Gastrocnemius medialis (tissue), 4 donors: ENCODE measurements at places on chromosomes 2 and 18.

DNA sequence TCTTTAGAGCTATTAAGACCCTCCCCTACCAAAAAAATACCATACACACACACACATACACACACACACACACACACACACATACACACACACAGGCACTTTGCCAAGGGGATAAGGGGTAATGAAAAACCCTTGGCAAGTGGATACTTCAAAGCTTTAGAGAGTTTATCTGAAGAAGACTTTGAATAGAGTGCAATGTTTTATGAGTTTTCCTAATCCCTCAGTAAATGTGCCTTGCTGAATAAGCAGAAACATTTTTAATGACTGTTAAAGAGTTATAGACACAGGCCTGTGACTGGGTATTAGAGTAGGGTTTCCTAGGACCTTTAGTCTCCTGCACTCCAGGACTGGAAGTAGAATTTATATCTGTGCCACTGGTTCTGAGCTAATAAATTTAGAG is 75.5 kb upstream of the CTAGE1 start:
- no peak for DNase-seq

DNA sequence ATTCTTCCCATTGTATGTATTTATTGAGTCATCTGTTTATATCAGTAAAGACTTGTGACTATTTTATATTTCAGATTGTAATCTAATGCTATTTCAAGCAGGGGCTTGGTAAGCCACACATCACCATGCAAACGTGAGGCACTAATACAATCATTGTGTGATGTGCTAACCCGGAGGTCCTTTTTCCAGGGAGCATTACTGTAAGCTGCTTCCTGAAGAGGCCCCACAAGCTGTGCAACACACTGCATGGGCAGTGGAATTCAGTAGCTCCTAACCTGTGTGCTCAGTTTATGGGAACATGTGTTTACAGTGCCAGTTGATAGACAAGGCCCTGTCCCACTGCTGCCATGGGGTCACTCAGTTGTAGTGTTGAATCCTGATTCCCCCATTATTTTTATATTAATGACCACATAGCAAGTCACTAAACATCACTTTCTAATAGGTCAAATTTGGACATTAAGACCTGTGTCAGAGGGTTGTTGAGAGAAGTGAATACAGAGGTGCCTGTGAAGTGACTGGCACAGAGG is 162.9 kb downstream of the FHOD3 start:
- no peak for DNase-seq

DNA sequence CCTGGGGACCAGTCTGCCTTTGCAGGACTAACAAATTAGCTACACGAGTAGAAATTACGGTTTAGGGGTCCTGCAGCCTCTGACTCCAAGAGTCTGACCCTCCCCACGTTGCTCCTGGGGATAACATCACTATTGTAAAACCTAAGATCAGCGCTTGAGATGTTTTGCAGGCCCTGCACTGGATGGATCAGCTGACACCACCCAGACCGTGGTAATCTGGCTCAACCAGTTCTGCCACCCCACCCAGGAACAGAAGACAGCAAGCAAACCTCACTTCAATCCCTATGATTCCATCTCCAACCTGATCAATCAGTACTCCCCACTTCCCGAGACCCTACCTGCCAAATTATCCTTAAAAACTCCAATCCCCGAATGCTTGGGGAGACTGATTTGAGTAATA is 31.7 kb downstream of the NGEF start:
- DNase-seq = no peak

- no peak for DNase-seq
Observed at GRCh38 chr18:55097456-55098170, 138.4 kb upstream of the CCDC68 start.

- DNase-seq = no peak
Observed at GRCh38 chr18:159037-159652, 788 bp downstream of the USP14 start.

GRCh38 chr2:102783506-102784183 is 21.8 kb downstream of the TMEM182 start:
- no peak for DNase-seq

DNA sequence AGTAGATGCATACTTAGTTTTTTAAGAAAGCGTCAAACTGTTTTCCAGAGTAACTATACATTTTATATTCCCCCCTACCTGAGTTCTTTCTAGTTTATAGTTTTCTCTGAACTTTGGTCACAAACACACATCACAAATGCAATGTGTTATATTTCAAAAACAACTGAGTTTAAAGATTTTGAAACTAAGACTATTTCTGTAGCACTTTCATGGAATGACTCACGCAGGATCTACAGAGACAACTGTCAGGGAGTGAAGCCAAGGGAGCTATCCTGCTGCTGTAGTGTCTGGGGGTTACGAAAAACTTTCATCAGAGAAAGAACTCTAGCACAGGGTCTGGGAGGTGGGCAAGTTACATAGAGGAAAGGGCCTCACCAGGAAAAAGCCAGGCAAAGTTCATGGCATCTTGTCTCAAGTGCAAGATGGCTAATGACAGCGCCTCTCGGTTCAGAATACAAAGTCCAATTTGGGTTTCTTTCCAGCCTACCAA is 66.8 kb downstream of the UXS1 start:
- DNase-seq = no peak

DNA sequence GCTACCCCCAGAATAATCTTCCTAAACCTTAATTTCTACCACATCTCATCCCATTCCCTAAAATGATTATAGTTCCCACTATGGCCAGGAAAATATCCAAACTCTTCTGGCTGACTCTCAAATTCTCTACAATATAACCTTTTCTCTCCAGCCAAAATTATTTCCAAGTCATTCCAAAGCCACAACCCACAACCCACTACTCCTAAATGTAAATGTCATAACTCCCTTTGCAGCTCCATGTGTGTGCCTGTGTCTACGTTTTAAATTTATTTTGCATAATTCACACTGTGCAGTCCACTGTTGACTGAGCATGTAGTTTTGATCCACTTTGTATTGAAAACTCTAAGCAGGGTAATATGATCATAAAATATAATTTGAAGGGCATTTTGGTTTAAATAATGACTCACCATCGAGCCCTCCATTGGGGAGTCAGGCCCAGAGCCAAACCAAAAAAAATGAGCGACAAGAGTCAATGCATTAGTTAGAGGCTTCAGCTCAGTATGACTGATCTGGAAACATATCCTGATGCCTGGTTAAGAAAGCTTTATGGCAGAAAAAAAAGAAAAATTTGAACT is 171.0 kb downstream of the AFF3 start:
- no peak for DNase-seq

DNA sequence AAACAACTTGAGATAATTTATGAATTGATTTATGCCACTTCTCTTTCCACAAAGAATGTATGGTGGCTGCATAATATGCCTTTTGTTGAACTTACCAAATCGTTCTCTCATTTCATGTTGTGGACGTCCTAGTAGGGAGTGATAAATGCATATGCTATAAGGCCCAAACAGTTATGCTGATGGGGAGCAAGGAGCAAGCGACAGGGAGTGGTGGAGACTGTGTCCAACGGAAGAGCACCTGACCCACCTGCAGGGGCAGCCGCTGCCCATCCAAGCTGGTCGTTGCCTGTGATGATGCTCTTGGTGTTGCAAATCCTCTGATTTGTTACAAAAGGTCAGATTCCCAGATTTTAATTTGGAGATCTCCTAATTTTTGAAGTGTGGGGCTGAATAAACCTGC is 31.0 kb upstream of the MGAT4A start:
- no peak for DNase-seq

DNA sequence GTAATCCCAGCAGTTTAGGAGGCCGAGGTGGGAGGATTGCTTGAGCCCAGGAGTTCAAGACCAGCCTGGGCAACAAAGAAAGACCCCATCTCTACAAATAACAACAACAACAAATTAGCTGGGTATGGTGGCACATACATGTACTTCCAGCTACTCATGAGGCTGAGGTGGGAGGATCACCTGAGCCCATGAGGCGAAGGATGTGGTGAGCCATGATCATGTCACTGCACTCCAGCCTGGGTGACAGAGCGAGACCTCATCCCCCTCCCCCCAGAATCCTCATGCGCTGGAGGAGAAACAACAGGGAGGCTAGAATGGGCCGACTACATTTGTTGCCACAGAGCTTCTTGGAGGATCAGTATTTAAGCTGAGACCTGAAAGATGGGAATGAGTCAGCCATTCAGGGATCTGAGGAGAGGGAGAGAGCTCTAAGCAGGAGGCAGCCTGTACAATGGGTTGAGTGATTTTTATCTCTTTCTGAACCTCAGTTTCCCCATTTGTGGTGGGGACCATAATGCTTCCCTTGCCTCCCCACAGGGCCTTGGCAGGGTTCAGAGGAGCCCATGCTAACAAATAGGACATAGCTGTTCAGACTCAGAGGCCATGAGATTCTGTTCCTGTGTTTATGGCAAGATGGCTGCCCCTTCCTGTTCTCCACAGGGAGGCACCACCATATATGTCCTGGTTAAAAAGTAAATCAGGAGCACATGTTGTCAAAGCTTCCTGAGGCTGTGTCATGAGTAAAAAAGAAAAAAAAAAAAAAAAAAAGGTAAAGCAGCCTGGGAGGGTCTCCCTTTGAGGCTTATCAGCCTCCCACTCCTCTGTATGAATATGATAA is 131.4 kb upstream of the HAAO start:
- no peak for DNase-seq

DNA sequence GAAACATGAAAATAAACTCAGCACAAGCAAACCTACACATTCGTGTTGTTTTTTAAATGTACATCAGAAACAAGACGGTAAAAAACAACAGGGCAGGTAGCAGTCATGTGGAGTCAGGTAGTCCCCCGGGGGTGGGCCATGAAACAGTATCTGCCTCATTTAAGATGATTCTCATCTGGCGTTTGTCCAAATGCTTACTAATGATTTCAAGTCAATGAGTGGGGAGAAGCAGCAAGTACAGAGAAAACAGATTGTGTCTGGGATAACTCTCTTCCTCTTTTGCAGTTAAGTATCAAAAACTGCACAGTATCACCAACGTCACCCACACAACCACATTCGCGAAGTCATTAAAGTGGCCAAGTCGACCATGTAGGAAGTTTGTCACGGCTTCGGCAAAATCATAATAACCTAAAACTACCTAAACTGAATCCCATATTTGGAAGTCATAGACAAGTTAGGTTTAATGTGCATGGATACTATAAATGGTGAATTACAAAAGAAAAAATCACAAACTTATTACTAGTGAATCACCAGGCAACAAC is 1.3 kb downstream of the LAPTM4A start:
- no peak for DNase-seq

GRCh38 chr18:37548679-37549289 is 16.8 kb downstream of the CELF4 start:
- DNase-seq = no peak
